ENCODE measurements at places on chromosomes 3 and 15.
A peak's percentile ranks its signal among the peaks of the same experiment; 100 is the strongest.

GRCh38 chr3:152650177-152650576 is 184.8 kb upstream of the P2RY1 start:
- DNase-seq, result no peak

GRCh38 chr3:4396542-4396941 is 70.5 kb downstream of the SUMF1 start:
- no peak for DNase-seq

DNA sequence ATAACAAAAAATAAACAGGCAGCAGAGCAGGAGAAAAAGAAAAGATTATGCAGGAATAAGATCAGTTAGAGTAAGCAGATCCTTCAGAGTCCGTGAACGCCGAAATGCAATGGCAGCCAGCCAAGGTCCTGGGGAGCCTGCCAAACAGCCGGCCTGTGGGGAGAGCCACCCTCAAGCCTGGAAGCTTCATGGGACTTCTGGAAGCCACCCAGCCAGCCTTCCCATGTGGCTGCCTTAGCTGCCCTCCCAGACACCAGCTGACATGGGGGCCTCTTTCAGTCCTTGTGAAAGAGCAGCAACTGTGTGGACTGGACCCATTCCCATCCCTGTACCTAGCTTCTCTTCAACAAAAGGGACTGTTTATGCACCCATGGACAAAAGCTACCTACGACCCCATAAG is 64.9 kb upstream of the RAD18 start:
- DNase-seq, result peak; percentile 72

DNA sequence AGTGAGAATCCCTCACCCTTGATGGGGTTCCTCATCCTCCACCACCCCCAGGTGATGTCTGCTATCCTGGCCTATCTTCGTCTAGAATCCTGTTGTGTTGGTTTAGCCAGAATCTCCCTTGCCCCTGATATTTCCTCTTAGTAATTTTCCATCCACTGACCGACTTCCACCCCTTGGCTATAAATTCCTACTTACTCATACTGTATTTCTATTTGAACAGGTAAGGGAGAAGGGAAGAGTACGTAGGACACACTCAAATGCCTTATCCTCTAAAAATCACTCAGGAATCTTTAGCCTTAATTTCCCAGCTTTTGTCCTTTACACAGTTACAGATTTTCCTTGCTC is 678 bp upstream of the TFG start:
- no peak for DNase-seq

GRCh38 chr15:68558318-68559305 is 20.2 kb upstream of the CORO2B start:
- no peak for DNase-seq

DNA sequence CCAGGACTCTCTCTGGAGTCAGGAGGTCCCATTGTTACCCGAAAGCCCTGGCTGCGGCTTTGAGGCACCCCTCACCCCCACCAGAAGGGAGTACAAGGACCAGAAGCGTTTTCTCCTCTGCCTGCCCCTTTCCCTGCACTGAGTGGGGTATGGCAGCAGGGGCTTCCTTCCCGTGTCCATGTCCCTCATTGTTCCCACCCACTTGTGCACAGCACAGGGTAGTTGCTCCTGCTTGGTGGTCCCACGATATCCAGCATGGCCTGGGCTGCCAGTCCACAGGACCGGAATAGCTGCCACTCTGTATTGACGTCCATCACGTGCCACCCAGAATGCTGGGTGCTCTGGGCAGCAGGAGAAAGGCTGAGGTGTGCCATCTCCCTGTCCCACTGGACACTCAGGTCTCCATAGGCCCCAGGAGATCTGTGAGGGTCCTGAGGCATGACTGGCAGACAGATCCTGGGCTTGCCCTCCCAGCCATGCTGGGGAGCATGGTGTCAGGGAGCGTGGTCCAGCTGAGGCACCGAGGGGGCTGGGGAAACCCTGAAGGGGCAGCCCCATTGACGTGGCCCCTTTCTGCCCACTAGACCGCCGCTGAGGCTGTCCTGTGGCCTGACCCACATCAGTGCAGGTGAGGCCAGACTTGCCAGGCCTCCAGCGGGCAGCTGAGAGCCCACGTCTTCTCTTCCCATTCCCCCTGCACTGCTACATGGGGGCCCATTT is 45.3 kb upstream of the SEC22A start:
- no peak for DNase-seq

DNA sequence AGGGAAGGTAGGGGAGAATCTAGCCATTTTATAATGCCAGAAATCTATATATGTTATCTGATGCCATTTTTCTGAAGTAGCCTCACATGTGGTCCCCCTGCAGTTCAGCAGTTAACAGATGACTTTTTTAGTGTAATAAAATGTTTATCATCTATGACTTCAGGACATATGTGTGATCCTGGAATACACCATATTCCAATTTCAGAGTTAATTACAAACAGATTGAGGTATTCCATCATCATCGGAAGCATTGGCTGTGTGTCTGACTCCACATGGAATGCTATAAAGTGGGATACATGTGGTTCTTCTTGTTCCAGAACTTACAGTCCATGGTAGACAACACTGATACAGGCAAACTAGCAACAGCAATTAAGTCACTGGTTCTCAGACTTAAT is 45.9 kb upstream of the LIMD1 start:
- no peak for DNase-seq

- DNase-seq, result no peak
Measured at GRCh38 chr3:29344154-29344553, 63.3 kb downstream of the RBMS3 start.

DNA sequence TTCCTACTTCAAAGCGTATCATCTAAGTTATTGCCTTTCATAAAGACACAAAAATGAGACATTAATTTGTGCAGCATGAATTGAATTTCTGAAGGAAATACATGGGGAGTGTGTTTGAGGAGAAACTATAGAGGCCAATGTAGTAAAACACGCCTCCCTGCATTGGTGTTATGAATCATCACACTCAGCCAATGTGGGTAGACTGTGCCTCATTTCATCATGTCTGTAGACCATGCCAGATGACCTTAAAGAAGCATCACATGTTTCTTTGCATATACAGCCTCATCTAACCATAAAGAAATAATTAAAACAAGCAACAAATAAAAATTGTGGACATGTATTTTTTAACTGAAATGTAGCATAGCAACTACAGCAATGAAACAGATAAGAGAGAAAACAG is 486.0 kb upstream of the ADAMTS9 start:
- DNase-seq, result no peak

DNA sequence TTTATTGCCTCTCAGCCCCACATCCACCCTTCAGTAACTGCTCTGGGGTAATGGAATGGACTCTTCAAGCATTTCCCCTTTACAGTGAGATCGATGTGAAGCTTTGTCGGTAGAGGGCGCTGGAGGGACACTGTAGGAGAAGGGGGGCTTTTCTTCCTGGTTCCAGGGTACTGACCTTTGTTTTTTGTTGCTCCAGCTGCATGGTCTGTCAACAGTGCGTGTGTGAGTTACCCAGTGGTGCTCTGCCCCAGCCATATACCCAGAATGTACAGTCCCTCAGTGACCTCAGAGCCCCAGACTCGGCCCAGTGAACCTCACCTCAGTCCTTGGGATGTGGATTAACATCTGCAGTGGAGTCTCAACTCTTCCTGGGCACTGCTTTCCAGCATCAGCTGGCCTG is 180.3 kb upstream of the TSC22D2 start:
- DNase-seq, result peak; percentile 30

GRCh38 chr3:113545594-113545993 is 13.2 kb downstream of the SIDT1 start:
- DNase-seq, result no peak

- DNase-seq, result no peak
Measured at GRCh38 chr3:194658477-194659242, 13.3 kb downstream of the LSG1 start.

DNA sequence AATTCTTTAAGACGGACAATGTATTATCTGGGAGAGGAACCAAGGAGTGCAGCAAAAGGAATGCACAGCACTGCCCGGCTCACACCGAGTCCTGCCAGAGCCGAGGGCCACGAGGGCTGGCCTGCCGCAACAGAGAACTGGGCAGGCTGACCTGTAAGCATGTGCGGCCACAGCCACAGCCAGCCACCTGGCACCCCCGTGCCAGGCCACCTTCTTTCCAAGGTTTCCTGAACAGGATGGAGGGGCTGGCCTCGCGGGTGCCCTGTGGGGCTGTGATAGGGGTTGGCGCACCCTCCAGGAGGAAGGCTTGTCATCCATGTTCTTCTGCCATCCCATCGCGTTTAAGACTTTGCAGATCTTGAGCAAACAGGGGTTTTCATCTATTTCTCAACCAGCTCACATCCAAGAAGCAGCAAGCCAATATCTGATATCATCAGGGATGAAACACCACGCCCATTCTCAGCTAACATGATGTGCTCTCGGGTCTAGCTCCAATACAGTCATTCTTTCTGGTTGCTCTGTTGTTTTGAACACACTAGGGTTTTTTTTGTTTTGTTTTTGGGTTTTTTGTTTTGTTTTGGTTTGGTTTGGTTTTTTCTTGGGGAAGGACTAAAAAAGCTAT is 10.2 kb downstream of the CA12 start:
- DNase-seq, result no peak
